Breast epithelium (tissue), 4 donors: ENCODE measurements at places on chromosomes 1 and 21. TPM values are rescaled to one million over a fixed set of nuclear protein-coding genes. Genes with fewer than 3 reads are reported as not detected.
A peak's percentile ranks its signal among the peaks of the same experiment; 100 is the strongest.

DNA sequence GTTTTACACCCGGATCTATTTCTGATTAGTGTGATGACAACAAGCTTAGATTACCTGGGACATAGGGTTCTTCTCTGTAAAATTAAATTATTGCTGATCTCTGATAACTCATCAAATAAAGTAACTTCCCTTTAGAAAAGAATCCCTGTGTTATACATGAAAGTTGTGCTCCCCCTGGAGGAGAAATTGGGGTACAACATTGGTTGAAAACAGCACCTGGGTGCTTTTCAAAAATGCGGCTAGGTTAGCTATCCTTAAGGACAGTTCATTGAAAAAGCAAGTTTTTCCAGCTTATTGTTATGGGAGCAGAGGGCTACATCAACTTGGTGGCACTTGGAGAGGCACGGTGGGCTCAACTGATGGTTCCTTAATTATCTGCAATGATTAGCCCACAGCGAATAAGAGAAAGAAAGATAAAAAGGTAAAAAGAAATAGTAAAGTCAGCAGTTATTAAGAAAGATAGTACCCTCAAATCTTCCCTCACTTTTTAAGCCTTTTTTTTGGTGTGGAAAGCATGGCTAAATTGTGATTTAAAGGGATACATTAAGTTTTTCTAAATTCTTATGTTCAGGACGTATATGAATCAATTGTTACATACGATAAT is 97.8 kb downstream of the FMN2 start:
- DNase-seq: no peak

GRCh38 chr1:3016641-3017439 is 4.4 kb upstream of the ACTRT2 start:
- peak; percentile 47 for DNase-seq

DNA sequence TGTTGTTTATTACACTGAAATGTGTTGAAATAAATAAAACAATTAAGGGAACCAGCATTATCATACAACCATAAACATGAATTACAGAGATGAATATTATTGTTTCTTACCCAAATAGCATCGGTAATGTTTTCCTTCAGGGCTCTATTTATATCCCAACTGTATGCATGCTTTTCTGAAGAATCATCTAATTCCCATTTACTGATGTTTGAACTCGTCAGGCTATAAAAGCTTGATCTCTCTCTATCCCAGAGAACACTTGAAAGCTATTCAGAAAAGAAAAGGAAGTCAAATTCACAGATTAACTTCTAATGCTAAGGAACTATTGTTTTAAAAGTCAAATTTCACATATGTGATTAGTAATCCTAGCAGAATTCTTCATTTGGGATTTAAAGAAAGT is 12.4 kb downstream of the NUP133 start:
- DNase-seq: no peak

GRCh38 chr1:43625063-43625780 is 24.7 kb upstream of the KDM4A start:
- no peak for DNase-seq

- DNase-seq: peak; percentile 54
Measured at GRCh38 chr1:48776393-48777218, at the start of gene BEND5. Gene BEND5, minus strand, starts transcription at chr1:48776891. Its CDS starts 60 bp downstream, at chr1:48776831.

GRCh38 chr1:56413671-56414199 is 165.6 kb downstream of the PLPP3 start:
- DNase-seq: no peak

DNA sequence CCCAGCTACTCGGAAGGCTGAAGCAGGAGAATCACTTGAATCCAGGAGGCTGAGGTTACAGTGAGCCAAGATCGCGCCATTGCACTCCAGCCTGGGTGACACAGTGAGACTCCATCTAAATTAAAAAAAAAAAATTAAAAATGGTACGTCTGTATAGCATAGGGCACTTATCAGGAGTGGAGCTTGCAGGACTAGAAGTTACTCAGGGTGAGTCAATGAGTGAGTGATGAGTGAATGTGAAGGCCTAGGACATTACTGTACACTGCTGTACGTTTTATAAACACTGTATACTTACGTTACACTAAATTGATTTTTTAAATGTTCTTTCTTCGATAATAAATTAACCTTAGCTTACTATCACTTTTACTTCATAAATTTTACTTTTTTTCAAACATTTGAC is 183.6 kb downstream of the NR5A2 start:
- DNase-seq: no peak

GRCh38 chr1:246608616-246609376 is 42.5 kb downstream of the CNST start:
- peak; percentile 86 for DNase-seq

DNA sequence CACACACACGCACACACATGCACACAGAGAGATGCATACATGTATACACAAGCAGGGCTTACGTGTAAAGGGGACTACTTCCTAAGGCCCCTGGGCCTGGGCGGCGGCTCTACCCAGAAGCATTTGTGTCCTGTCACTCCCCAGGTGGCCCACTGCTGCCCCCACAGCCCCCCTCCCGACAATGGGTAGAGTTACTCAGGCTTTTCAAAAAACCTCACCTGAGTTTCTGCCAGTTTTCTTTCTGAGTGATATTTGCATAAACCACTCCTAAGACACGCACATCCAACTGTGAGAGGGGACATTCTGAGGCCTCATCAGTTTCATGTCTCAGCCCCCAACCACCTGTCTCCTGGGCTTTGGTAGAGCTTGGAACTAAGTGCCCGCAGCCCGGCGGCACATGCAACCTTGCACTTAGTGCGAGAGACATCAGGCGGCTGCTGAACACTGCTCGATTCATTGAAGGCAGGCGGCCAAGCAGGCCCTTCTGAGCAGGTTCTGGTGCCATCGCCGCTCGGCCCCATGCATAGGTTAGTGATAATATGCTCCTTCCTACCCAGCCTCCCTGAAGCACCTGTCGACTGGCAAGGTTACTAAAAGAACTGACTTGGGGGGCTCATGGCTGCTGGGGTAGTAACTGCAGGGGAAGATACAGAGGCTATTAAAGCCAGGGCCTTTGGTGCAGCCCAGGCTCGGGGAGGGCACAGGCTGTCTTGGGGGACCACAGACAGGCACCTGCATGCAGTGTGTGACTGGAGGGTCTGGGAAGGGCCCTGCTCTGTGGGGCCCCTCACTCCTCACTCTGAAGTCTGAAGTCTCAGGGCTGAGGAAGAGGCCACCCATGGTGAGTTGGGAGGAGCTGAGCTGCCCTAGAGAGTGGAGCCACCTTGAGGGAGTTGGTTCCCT is 364.2 kb upstream of the VAMP3 start:
- no peak for DNase-seq

DNA sequence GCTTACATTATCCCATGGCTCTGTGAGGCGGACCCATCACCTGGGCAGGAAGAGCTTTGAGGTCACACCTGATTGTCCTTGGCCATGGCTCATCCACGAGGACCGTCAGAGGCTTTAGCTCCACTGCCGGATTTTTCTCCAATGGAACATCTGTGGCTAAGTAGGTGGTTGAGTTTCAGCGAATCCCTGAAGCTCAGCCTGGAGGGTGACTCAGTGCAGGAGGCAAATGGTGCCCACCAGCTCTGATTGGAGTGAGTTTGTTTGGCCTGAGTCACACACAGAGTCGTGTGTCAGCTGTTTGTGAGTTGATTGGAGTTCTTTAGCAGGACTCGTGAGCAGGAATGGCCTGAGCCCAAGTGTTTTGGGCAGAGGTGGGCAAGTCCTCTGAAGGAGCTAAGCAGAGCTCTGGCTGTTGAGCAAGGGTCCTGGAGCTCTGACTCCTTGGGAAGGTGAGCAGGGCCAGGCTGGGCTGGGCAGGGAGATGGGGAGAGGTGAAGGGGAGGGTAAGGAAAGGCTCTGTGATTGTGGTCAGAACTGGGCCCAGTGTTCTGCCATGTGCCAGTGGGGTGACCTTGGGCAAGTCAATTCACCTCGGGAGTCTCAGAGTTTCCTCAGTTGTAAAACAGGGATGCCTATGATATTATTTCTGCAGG is 2.0 kb downstream of the SLC6A17 start:
- no peak for DNase-seq

- DNase-seq: peak; percentile 63
Measured at GRCh38 chr1:153390938-153391710, at the start of gene S100A8. Gene S100A8, minus strand, starts transcription at chr1:153391073. Its CDS starts 538 bp downstream, at chr1:153390535.

GRCh38 chr1:151156515-151156819 is at the start of gene TNFAIP8L2:
Gene TNFAIP8L2, plus strand, starts transcription at chr1:151156649. Its CDS starts 2,049 bp downstream, at chr1:151158698.
- no peak for DNase-seq

GRCh38 chr1:110460253-110461220 is 9.6 kb downstream of the PROK1 start:
- DNase-seq: peak; percentile 69

GRCh38 chr1:37998913-37999429 is 6.3 kb downstream of the FHL3 start:
- no peak for DNase-seq

- no peak for DNase-seq
Measured at GRCh38 chr1:54596756-54597155, 26.6 kb downstream of the FAM151A start.

GRCh38 chr1:220221269-220221668 is 51.0 kb downstream of the RAB3GAP2 start:
- no peak for DNase-seq

GRCh38 chr1:64466033-64466432 is 3.9 kb upstream of the CACHD1 start:
- no peak for DNase-seq

DNA sequence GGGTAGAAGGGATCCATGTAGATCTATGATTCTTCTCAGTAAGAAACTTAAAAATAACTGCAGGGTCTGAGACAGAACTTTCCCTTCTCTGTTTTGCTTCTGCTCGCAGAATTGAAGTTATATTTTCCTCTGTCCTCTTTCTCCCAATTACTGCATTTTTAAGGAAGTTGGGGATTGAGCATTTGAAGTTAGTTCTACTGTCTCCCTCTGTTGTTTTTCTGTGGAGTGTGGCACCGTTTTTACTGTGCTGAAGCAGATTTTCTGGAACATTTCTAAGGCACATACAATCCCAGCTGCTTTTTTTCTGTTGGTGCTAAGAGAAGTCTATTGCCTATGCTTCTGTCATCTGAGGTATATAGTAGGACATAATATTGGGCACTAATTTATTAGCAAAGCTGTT is 43.3 kb downstream of the RASAL2 start:
- DNase-seq: no peak

DNA sequence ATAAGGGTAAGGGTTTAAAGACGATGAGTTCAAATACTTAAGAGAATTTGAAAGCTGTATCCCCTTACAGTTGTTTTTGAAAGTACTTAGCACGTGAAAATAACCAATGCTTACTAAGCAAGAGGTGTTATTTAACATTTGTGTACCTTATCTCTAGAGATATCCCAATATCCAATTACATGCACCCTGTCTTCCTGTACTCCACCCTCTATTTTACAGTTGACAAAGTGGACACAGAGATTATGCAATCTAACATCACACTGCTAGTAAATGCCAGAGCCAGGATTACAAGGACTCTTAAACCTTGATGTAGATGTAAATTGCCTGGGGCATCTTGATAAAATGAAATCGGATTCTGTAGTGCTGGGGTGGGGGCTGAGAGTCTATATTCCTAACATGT is 72.0 kb downstream of the GDAP2 start:
- no peak for DNase-seq

- no peak for DNase-seq
Measured at GRCh38 chr1:8348047-8348776, 30.3 kb downstream of the SLC45A1 start.

DNA sequence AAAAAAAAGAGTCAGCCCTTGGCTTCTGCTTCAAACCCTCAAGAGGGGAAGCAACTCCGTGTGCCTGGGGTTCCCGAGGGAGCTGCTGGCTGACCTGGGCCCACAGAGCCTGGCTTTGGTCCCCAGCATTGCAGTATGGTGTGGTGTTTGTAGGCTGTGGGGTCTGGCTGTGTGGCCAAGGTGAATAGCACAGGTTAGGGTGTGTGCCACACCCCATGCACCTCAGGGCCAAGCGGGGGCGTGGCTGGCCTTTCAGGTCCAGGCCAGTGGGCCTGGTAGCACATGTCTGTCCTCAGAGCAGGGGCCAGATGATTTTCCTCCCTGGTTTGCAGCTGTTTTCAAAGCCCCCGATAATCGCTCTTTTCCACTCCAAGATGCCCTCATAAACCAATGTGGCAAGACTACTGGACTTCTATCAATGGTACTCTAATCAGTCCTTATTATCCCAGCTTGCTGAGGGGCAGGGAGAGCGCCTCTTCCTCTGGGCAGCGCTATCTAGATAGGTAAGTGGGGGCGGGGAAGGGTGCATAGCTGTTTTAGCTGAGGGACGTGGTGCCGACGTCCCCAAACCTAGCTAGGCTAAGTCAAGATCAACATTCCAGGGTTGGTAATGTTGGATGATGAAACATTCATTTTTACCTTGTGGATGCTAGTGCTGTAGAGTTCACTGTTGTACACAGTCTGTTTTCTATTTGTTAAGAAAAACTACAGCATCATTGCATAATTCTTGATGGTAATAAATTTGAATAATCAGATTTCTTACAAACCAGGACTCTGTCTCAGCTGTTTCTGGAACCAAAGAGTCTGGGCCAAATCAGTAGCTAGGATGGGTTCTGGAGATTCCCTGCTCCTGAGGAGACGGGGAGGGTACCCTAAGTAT is 26.8 kb upstream of the KDM4A start:
- DNase-seq: no peak

- peak; percentile 65 for DNase-seq
Measured at GRCh38 chr21:42535602-42536171, 22.0 kb downstream of the SLC37A1 start.

DNA sequence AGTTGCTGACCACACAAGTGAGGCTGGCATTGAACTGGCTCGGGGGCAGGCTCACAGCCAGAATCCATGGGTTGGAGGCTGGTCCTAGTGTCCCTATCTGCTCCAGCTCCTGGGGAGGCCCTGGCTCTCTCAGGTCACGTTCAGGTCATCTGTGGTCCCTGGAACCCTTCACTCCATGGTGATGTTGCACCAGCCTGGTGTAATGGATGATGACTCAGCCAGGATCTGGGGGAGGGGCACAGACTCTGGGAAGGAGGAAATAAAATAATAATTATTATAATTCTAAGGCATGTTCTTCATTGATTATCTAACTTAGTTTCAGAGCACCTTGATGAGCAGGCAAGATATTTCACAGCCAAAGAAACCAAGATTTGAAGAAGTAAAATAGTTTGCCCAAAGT is 26.6 kb upstream of the FCRL4 start:
- DNase-seq: no peak

DNA sequence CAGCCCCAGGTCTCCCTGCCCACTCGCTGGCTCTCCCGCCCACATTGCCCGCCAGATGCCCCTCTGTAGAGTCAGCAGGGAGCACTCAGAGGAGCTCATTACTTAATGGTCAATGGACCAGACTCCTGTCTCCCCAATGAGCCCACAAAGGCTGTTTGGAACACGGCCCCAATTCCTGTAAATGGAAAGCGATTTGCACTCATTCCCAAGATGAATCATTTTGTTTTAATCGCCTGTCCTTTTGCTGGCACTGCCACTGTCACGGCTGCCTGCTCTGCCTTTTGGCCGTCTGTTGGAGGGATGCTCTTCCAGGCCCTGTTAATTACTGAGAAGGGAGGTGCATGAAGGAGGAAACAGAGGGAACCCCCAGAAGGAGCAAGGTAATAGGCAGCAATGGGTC is 44.8 kb upstream of the ATP2B4 start:
- DNase-seq: no peak

Gene TRIM67
- total RNA-seq: not detected

Gene HLX
- total RNA-seq: 15.1 TPM

Gene FAM110D
- total RNA-seq: 9.1 TPM

Gene TTC22
- 7.9 TPM for total RNA-seq

Gene PDE9A
- 3.0 TPM for total RNA-seq

Gene PRAMEF14
- total RNA-seq: not detected

Gene IGSF5
- 0.32 TPM for total RNA-seq

Gene SLC6A17
- 0.29 TPM for total RNA-seq

Gene NTNG1
- total RNA-seq: 0.32 TPM

Gene MAP1LC3C
- 10.8 TPM for total RNA-seq

Gene ARMH1
- total RNA-seq: 2.9 TPM
